ENCODE measurements at places on chromosomes 1 and 21.

GRCh38 chr1:154256686-154257085, 15.7 kb upstream of the HAX1 start:
- DNase-seq: no peak

GRCh38 chr1:5967351-5968160, 24.7 kb downstream of the NPHP4 start:
- DNase-seq: no peak

DNA sequence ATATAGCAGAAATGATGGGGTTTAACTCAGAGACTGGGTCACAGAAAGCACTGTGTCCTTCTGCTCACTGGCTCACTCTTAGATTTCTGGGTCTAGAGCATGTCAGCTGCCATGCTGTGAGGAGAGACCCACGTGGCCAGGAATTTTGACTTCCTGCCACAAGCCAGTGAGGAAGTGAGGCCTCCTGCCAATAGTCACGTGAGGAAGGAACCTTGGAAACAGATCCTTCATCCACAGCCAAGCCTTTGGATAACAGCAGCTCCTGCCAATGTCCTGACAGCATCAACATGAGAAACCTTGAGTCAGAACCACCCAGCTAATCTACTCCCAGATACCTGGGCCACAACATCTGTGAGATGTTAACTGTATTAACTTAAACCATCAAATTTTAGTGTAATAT, 114.5 kb upstream of the PLPPR5 start:
- DNase-seq: no peak

DNA sequence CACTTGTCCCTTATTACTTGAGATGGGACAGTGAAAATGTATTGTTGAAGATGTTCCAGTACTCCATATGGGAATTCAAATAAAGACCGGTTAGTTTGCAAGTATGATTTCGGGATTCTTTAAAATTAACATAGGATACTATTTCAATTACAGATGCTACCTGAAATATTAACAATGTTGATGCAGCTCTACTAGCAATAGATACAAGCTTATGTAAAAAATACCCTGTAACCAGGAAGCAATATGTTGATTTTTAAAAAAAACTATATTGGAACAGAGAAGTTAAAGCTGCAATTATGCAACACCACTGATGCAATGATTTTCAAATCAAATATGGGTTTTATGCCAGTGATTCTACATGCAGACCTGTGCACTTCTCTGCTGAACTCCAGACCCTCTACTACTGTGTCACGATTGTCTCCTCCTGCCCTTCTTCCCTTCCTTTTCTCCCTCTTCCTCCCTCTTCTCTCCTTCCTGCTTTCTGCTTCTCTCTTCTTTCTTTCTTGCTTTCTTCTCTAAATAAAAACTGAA, 179.2 kb downstream of the ATP6V1G3 start:
- no peak for DNase-seq

- DNase-seq: no peak
Measured at GRCh38 chr1:198530953-198531352, 9.5 kb downstream of the ATP6V1G3 start.

- DNase-seq: no peak
Measured at GRCh38 chr1:15911927-15912326, 64.0 kb downstream of the ZBTB17 start.
